ENCODE measurements at places on chromosomes 7 and 10. TPM values are rescaled to one million over a fixed set of nuclear protein-coding genes. Genes with fewer than 3 reads are reported as not detected.

TSPAN13 gene
- 3.1 TPM for total RNA-seq

AMPH gene
- total RNA-seq = 0.42 TPM

RSPH10B gene
- total RNA-seq = 9.0 TPM

SPDYE3 gene
- total RNA-seq = not detected

PSPH gene
- 16.5 TPM for total RNA-seq

MKX gene
- total RNA-seq = 39.7 TPM

TMEM273 gene
- 5.0 TPM for total RNA-seq

TLX1 gene
- total RNA-seq = not detected

KIAA1549 gene
- total RNA-seq = 4.2 TPM

CDH23 gene
- total RNA-seq = 19.8 TPM

TAS2R3 gene
- 4.9 TPM for total RNA-seq

H2BK1 gene
- 1.1 TPM for total RNA-seq

HK1 gene
- total RNA-seq = 39.3 TPM

RPS24 gene
- 3,304 TPM for total RNA-seq

RAB19 gene
- not detected for total RNA-seq

Data from ovary (tissue), 10 donors.